Stimulated activated CD8-positive, alpha-beta memory T cell treated with anti-CD3 and anti-CD28 coated beads, Interleukin-2, amount 100 ng/mL, for 48 hours (primary cell): ENCODE measurements at places on chromosomes 6 and 20.

DNA sequence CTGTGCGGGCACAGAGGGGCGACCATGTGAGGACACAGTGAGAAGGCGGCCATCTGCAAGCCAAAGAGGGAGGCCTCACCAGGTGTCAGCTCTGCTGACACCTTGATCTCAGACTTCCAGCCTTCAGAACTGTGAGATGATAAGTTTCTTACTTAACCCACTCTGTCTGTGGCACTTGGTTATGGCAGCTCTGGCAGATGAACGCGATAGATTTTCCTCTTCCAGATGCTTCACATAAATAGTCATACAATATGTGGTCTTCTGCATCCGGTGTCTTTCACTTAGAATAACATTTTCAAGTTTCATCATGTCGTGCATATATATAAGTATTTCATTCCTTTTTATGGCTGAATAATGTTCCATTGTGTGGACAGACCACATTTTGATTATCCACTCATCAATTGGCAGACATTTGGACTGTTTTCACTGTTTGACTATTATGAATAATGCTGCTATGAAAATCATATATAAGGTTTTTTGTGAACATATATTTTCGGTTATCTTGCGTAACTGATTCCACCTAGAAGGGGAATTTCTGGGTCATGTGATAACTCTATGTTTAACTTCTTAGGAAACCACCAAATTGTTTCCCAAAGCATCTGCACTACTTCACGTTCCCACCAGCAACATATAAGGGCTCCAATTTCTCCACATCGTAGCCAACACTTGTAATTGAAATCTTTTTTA lies 30.2 kb downstream of the PRR18 start:
- no peak for DNase-seq

DNA sequence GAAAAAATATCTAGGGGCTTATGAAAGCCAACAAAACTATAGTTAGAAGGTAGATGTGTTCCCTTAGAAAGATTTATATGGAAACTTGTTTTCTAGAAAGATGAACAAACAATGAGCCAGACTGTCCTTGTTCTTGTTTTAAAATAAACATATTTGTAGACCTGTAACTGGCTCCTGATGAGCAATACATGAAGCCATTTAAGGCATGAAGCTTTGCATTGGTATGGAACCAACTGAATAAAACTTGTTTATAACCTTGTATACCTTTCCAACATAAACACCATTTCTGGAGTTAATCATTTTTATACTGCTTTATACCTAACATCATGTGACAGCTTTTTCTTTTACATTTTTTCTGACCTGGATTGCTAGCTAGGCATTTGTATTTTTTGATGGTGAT lies 247.8 kb downstream of the PRL start:
- no peak for DNase-seq

DNA sequence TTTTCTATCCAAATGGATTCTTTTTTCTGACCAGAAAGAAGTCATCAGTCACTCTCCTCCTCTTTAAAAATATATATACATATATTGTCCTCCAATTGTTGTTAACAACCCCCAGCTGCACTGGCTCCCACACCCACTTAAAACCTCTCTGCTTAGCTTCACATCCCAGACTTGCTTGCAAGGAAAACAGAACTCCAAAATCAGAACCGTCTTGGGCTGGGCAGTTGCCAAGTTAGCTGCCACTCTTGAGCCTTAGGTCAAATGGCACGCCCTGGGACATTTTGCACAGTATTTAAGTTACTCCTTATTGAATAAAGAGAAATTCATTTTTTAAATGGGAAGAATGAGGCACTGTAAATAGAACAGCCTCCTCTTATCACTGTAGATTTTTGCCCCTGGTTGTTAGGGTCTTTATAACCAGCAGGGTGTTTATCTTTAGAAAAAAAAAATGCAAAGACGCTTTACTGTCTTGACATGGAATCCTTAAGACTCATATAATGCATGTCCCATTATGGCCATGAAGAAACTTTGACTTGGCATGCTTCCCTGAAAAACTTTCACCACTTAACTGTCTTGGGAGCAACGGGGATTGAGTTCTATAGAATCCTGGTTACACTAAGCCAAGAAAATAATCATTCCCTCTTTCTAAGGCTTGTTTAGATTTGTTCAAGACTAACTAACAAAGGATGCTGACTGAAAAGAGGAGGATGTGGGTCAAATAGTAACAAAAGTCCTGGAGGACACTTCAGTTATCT lies 204.5 kb downstream of the ISM1 start:
- no peak for DNase-seq

DNA sequence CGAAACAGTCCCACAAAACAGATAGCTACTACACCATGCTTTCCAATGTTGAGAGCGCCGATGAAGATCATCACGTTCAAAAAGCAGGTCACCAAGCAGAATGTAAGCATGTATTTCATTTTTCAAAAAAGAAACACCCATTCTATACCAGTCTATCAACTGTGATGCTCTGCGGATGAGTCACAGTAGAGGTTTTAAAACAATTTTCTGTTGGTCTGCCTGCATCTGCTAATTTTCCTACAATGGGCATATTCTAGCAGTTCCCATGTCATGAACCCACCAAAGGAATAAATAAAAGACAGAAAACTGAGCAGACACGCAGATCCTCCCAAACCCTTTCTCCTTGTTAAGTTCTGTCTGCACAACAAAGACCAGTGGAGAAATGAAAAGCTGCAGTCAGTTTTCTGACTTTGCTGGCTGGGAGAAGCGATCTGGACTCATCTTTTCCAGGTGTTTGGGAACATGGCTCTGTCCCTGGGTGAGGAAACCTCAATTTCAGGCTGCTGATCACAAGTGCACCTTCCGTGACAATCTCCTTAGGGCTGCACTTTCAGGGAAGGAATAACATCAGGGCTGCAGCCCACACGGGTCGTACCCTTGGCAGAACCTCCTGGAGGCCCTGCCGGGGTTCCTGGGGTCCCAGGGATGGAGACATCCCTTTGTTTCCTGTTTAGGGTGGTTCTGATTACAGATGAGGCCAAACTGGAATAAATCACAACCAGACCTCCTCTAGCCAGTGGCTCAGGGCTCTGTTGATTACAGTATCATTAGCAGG lies 200.1 kb downstream of the BMP7 start:
- DNase-seq, result no peak

GRCh38 chr6:164502833-164503232 lies 806.6 kb downstream of the C6orf118 start:
- DNase-seq, result no peak

DNA sequence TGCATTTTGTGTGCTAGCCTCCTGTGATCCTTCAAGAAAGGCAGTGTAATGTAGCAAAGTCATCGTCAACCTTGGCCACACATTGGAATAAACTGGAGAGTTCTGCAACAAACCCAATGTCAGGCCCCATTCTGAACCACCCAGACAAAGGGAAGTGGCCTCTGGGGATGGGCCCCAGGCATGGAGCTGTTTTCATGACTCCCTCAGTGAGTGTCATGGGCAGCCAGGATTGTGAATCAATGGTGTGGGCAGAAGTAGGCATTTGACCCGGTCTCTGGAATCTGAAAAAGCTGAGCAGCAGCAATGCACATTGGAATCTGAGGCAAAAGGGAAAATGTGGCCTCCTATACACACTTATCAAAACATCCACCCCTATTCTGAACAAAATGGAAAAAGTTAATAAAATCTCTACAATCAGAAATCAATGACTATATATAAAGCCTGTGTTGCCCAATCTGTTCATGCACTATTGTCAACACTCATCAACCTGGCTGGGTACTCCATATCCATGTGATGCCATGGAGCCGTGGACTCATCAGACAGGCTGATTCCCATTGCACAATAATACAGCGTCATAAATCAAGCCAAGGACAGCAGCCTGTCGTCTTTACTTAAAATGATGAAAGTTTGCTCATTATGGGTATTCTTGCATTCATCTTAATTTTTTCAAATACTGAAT lies 134.9 kb upstream of the STMND1 start:
- no peak for DNase-seq

DNA sequence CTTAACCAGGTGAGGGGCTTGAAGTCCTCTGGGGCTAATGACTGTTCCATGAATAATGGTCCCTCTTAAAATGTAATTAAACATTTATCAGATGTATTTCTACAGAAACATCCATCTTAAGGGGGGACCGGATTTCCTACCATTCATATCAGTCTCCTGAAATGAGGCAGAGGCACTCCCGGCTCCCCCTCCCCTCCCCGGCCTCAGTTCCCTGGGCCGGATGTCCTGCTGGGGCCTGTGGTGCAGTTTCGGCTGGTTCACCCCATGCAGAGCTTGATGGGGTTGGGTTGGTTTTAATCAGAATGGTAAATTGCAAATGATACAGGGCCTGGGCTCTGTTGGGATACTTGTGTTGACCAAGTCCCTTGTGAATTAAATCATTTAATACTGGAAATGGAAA lies 349.4 kb downstream of the PREX1 start:
- DNase-seq, result no peak

- no peak for DNase-seq
Measured at GRCh38 chr6:132072831-132073230, 121.7 kb upstream of the CCN2 start.

DNA sequence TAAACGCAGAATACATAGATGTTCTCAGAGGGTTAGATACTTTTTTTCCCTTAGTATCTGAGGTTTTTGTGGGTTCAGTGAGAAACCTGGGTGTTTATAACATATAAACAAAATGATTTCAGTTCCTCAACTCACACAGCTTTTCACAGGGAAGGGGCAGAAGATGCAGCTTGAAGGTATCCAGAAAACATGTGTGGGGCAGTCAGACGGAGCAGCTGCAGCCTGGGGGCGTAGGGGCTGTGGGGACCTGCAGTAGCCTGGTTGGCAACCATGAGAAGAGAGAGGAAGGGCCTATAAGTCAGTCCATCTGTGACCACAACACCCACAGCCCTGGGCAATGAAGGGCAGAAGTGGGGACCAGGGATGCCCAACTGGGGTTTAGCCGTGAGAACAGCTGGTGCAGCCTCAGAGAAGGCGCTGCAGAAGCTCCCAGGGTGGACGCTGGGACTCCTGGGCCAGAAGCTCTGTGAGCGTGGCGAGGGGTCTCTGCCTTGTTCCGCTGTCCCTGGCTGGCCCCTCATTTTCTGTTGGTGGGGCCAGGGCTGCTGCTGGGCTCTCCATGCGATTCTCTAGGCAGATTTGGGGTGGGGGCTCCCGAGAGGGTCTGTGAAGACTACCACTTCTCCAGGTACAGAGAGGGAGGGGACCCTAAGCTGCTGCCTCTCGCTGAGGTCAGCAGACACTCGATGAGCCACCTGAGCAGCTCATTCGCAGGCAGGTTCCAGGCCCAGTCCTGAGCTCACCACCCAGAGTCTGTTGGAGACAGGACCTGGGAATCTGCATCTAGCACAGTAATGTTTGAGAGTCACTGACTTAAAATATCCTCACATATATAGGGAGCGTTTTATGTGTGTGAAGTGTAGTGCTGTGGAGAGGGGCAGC lies 181.2 kb downstream of the ZDHHC14 start:
- no peak for DNase-seq

DNA sequence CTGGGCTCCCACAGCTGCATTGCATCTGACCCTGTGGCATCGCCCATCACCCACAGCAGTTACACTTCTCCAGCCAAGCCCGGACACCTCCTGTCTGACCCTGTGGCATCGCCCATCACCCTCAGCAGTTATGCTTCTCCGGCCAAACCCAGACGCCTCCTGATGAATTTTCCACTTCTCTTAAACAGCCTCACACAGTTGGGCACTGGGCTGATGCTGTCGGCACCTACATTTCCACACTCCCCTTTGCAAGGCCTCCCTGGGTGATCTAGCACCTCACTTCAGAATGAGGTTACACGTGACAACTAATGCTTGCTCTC lies 175.2 kb upstream of the ARID1B start:
- no peak for DNase-seq

DNA sequence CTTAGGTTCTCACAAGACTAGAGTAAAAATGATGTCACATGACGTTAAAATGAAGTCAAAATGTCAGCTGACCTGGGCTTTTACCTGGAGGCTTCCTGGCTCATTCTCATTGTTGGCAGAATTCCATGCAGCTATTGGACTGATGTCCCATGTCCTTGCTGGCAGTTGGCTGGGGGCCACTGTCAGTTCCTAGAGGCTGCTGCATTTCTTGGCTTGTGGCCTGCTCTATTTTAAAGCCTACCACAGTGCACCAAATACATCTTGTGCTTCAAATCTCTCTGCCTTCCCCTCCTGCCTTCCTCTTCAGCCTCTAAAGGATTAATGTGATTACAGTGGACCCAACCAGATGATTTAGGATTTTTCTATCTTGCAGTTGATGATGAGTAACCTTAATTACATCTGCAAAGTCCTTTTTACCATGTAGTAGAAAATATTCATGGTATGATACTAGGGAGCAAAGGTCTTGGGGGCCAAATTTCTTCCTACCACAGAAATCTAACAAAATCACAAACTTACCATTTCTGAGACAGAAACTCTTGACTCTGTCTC lies 81.9 kb downstream of the FIG4 start:
- no peak for DNase-seq

DNA sequence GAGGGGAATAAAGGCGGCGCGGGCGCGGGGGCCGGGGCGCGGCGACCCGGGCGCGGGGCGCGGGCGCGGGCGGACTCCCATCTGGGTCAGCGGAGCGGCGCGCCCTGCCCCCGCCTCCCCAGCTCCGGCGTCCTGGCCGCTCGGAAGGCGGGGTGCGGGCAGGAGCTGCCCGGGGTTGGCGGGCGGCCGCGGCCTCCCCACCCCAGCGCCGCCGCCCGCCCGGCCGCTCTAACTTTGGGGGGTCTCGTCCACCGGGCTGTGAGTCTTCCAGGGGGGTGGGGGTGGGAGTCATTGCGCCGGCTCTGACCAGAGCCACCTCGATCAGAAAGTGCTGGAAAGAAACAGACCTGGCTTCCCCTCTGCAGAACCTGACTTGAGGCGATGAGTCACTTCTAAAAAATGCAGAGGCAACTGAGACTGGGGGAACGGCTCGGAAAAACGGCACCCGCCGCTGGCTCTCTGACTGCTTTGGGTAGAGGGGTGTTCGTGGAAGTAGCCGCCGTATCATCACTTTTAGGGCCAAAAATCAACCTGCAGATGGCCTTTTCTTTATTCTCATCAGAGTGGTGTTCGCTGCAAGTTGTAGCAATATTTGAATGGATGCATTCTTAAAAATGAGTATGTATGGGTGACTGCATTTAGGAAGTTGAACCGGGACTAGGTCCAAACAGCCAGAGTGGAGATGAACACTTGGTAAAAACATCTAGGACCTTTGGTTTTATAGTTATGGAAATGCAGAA lies 667 bp downstream of the CAP2 start:
- no peak for DNase-seq

GRCh38 chr20:56247954-56248782 lies at the start of gene MC3R:
Gene MC3R, plus strand, starts transcription at chr20:56248732. Its CDS starts 112 bp downstream, at chr20:56248844.
- peak; percentile 20 for DNase-seq

DNA sequence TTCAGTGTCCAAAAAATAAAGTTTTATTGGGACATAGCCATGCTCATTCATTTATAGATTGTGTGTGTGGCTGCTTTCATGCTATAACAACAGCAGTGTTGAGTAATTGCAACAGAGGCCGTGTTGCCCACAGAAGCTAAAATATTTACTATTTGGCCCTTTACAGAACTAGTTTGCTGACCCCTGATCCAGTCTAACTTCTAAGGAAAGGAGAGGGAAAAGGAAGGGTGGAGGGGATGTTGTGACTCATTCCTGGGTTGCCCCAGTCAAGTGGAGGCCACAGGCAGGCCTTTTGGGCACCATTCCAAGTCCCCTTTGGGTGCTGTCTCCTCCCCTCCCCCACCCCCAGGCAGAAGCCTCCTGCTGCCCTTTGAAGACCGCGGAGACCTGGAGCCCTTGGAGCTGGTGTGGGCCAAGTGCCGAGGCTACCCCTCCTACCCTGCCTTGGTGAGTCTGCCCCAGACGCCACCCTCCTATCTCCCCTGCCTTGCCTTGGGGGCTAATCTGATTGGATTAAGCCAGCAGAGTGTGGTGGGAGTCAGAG lies 28.4 kb downstream of the BRPF3 start:
- no peak for DNase-seq

- DNase-seq, result no peak
Measured at GRCh38 chr6:77774457-77774856, 121.6 kb downstream of the MEI4 start.

- no peak for DNase-seq
Measured at GRCh38 chr6:148212366-148212765, 130.3 kb upstream of the SASH1 start.
